Astrocyte of the cerebellum (primary cell): ENCODE measurements at places on chromosomes 3 and 15.

- DNase-seq, result no peak
Observed at GRCh38 chr3:81186412-81186811, 575.0 kb downstream of the GBE1 start.

- DNase-seq, result no peak
Observed at GRCh38 chr3:133447750-133448477, 48.1 kb downstream of the BFSP2 start.

GRCh38 chr3:40901298-40901697 lies 298.0 kb upstream of the CTNNB1 start:
- DNase-seq, result no peak

GRCh38 chr15:78327466-78327865 lies 12.7 kb upstream of the CRABP1 start:
- DNase-seq, result no peak

- DNase-seq, result no peak
Observed at GRCh38 chr15:68735610-68736009, 85.1 kb downstream of the ANP32A start.
